Testis (tissue), 5 donors: ENCODE measurements at places on chromosomes 11 and 22.
A peak's percentile ranks its signal among the peaks of the same experiment; 100 is the strongest.

GRCh38 chr22:21080435-21081137 lies 34.8 kb downstream of the LRRC74B start:
- DNase-seq = no peak

DNA sequence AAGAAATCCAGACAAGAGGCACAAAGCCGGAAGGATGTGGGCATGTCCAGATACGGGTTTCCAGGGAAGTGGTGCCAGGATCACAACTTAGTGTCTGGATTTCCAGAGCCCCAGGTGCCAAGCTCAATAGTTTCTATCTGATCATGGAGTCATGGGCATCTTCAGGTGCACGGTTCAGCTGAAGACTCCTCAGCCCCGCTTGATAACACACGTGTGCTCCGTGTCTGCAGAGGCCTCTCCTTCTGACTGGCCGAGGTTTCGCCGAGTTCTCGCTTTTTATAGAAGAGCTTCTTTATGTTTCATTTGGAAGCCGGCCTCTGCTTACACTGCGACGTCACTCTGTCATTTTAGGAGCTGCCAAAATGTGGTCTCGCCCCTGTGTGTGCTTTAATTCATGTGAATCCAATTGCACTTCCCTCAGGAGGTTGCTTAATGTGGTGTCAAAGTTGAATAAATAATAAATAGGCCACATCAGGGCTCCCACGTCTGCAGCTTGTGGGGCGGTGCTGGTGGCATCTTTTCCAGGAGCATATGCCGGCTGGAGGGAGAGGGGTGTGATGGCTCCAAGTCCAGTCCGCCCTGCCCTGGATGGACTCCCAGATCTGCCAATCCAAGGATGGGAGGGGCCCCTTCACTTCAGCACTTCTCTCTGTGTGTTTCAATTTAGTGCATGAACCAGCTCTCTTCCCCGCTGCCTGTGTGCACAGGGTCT lies 1410.8 kb downstream of the TBC1D22A start:
- no peak for DNase-seq

DNA sequence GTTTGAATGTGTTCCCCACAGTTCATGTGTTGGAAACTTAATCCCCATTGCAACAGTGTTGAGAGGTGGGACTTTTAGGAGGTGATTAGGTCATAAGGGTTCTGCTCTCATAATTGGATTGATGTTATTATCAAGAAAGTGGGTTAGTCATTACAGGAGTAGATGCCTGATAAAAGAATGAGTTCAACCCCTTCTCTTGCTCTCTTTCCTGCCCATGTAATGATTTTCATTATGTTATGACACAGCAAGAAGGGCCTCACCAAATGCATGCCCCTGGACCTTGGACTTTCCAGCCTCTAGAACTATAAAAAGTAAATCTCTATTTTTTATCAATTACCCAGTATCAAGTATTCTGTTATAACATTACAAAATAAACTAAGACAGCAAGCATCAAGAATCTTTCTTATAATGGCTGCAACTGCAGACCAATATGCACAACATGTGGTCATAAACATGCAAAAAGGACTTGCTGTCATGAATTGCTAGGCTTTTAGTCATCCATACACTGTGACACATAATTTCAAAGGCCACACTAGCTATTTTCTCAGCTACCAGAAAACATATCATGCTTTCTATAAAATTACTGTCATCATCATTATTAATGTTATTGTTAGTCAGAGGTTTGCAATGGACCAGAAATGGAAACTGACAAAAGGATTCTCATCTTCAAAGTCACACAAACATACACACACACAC lies 99.9 kb upstream of the GUCY1A2 start:
- DNase-seq = no peak

GRCh38 chr22:37991731-37992442 lies 7.5 kb upstream of the SOX10 start:
- DNase-seq = no peak

- DNase-seq = peak; percentile 41
Observed at GRCh38 chr22:47030881-47031627, 268.6 kb downstream of the TBC1D22A start.

DNA sequence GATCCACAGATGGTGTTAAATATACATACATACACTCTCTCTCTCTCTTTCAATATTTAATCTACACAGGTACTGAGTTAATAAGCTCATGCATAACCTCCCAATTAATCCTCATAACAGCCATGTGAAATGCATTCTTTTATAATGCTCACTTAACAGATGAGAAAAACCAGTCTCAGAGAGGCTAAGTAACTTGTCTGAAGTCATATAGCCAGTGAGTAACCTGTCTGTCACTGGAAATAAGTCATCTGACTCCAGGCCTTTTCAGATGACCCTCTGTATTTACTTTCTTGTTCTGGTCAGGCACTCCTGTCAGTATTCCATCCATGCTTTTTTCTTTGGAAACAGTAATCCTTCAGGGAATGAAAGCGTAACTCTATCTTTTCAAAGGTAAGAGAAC lies 594.0 kb upstream of the TENM4 start:
- no peak for DNase-seq

DNA sequence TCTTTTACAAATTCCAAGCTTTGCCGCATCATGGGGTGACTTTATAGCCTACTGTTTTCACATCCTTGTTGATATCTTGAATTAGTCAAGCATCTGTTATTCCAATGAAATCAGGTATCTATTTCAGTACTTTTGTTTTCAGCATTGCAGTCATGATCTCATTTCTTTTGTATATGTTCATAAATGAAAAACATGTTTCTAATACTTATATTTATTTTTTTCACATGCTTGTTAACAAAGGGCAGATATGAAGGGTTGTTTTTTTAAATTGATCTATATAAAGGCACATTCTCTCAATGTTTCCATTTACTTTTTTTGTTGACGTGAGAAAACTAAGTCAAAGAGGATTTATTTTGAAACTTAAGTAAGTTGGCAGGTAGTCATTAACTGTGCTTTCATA lies 964.8 kb downstream of the JRKL start:
- no peak for DNase-seq

DNA sequence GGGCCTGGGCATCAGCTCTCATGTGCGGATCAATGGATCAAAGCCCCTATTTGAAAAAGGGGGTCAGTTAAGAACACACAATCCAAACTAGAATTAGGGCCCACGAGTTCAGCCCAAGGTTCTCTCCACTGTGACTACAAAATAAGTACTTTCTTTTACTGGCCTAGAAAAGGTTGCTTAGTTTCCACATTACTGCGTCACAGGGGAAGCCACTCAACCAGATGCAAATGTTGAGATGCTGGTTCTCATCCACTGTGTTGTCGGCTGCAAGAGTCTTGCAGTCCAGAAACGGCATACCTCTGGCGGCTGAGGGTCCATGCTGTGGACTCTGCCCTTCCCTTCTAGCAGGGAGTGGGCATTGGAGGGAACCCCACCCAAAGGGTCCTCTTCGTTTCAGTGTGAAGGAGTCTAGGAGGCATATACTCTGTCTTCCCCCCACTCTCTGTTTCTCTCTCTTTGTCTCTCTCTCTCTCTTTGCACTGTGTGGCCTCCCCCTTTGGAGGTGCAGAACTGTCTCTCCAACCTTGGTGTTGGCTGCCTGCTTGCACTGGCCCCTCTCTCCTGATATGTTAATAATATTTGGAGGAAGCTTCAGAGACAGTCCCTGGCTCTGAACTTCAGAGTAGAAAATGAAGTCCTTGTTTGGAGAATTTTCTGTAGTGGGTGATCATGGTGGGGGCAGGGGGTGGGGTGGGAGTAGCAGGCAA lies 99.0 kb upstream of the NNMT start:
- DNase-seq = no peak

DNA sequence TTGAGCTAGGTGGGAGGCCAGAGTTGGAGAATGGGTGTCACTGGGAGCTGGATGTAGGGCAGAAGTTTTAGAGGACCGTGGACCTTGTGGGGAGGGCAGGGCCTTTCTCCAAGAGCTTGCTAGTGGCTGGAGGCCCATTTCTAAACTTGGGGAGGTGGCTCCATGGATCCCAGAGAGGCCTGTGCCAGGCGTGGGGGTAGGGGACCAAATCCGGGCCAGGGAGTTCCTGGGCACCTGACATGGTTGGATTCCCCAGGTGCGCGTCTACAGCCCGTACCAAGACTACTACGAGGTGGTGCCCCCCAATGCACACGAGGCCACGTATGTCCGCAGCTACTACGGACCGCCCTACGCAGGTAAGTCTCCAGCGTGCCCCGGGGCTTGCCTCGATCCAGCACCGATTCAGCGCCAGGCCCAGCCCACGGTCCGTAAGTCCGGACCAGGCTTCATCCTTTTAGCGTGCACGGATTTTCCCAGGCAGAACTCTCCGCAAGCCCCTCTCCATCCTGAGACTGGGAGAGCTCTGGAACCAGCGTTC lies 14.2 kb downstream of the PLEKHB1 start:
- no peak for DNase-seq

DNA sequence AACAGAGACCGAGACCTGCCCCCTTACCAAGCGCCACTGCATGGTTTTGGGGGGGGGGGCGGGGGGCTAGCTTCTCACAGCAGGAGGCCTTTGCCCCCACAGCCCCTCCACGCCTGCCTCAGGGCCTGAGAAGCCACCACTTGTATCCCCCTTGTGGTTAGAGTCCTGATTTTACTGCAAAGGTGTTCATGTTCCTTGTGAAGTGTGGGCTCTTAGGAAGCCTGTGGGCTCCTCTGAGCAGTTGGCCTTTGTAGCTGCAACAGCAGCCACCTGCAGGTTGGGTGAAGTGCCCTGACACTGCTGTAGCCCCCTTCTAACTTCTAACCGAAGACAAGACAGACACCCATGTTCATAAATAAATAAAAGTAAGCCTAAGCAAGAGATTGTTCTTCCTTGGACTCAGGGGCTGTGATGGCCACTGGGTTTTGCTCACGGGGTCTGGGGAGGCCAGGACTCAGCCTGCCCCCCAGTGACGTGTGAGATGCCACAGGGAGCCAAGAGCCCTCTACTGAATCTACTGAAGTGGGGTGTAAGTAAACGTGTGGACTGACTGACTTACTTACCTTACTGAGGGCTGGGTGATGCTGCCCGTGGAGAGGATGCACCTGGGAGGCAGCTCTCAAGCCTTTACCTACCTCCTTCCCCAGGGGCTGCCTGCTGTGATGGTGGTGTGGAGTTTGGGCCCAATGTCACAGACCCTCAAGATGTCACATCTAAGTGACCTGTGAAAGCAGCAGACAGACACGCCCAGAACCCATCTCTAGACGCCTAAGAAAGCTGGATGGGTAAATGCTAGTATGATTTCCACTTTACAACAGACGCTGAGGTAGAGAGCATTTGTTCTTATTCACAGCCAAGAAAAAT lies 25.8 kb downstream of the USP35 start:
- no peak for DNase-seq

GRCh38 chr11:128555606-128556005 lies 31.8 kb downstream of the ETS1 start:
- DNase-seq = no peak

- peak; percentile 12 for DNase-seq
Observed at GRCh38 chr22:38415561-38416321, 39.3 kb downstream of the KCNJ4 start.

GRCh38 chr11:56932572-56933220 lies 56.0 kb upstream of the OR5AK2 start:
- DNase-seq = no peak

- no peak for DNase-seq
Observed at GRCh38 chr11:121318848-121319834, 26.6 kb downstream of the SC5D start.

DNA sequence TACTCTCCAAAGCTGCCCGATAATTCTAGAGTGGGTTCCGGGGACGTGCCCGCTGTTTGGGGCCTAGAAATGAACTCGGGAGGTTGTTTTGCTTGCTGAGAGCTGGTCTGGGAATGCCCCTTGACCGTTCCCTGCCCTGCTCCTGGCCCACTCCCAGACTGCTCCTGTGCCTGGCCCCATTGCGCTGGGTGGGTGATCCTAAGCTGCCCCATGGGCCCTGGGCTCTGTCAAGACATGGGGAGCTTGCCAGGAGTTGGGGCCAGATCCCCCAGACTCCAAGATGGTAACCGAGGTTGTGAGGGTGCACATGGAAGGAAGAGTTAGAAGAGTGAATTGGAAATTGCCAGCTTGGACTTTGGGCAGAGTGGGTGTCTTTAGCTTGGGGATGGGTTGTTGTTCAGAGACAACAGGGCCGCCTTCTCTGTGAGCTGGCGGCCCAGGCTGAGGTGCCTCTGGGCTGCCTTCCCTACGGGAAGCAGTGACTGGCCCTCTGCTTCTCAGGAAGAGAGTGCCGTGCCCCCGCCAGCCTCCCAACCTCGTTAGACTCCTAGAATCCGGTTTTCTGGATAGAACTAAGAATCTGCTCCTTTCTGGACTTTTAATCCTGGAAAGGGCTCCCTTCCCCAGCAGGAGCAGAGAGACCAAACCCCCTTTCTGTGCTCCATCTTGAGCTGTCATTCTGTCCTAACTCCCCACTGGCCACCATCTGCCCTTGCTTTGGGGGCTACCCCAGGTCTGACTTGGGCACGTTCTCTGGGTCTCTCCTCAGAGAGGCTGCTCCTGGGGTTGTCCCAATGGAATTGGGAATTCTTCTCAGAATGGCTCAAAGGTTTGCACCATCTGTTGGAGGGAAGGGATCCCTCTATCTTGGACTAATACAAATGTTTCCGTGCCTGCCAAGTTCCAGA lies 1.8 kb downstream of the ST3GAL4 start:
- DNase-seq = no peak

- no peak for DNase-seq
Observed at GRCh38 chr22:35116817-35117216, 50.9 kb downstream of the ISX start.

- no peak for DNase-seq
Observed at GRCh38 chr11:113091481-113091780, 130.2 kb downstream of the NCAM1 start.

DNA sequence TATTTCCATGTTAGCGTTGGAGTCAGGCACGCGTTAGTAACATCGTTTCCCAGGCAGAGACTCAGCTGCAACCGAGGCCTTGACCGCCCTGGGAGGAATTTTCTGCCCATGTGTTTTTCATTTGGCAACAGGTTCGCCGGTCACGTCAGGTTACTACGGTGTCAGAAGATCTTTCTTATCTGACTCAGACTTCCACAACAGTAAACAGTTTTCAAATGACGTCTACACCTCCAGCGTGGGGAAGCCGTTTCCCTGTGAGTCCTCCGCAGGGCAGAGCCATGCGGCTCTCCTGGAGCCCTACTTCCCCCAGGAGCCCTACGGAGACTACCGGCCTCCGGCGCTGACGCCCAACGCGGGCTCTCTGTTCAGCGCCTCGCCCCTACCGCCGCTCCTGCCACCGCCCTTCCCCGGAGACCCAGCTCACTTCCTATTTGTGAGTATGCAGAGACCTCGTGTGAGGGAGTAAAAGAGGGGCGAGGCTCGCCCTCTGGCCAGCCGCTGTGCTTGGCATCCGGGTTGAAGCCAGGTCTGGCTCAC lies 14.3 kb upstream of the POU2AF3 start:
- no peak for DNase-seq

GRCh38 chr11:13778345-13778744 lies 109.9 kb downstream of the FAR1 start:
- DNase-seq = no peak

GRCh38 chr22:49433717-49434611 lies 393.7 kb downstream of the BRD1 start:
- DNase-seq = no peak

GRCh38 chr11:95451682-95452081 lies 220.7 kb upstream of the SESN3 start:
- DNase-seq = no peak
